ENCODE measurements at places on chromosomes 3 and 15. TPM values are rescaled to one million over a fixed set of nuclear protein-coding genes. Genes with fewer than 3 reads are reported as not detected.

Gene ADCY5
- total RNA-seq: not detected

Gene SV2B
- total RNA-seq: 0.26 TPM

Gene CHRNA3
- not detected for total RNA-seq

Gene PLA2G4F
- 10.2 TPM for total RNA-seq

Gene HEG1
- total RNA-seq: 2.0 TPM

Gene CLDN16
- 0.26 TPM for total RNA-seq

Gene RUBCN
- 9.2 TPM for total RNA-seq

Gene CCDC9B
- 12.1 TPM for total RNA-seq

Gene PYGO1
- total RNA-seq: 1.3 TPM

Gene GOLGA6L4
- 1.3 TPM for total RNA-seq

Gene CD86
- total RNA-seq: not detected

Gene TRAIP
- total RNA-seq: 0.79 TPM

Gene HES1
- total RNA-seq: 46.6 TPM

Gene PARP16
- total RNA-seq: 2.1 TPM

Gene ALPK3
- 0.26 TPM for total RNA-seq

Gene SKOR1
- total RNA-seq: under 0.01 TPM

Gene CHRNA7
- under 0.01 TPM for total RNA-seq

Gene NXPE3
- total RNA-seq: 3.9 TPM

Gene BHLHE40
- 42.9 TPM for total RNA-seq

Gene TMEM207
- total RNA-seq: not detected

Gene RPS17
- total RNA-seq: 3,166 TPM

Gene SLC28A2
- not detected for total RNA-seq

Gene UNC13C
- total RNA-seq: 0.64 TPM

Gene TGM5
- total RNA-seq: 1.8 TPM

Gene TERC
- total RNA-seq: 118 TPM

Gene DCLK3
- total RNA-seq: not detected

Gene AHSG
- not detected for total RNA-seq

Gene UTS2B
- not detected for total RNA-seq

Gene UACA
- total RNA-seq: 18.2 TPM

Gene ASB14
- total RNA-seq: not detected

Gene CD200
- total RNA-seq: 0.13 TPM

Gene CPEB1
- under 0.01 TPM for total RNA-seq

Gene CAND2
- 0.77 TPM for total RNA-seq

Gene ZNF80
- total RNA-seq: not detected

Gene HHLA2
- not detected for total RNA-seq

Gene FOXB1
- not detected for total RNA-seq

Gene KLF15
- total RNA-seq: 3.4 TPM

Gene PDCD6IP
- 95.4 TPM for total RNA-seq

Gene NUSAP1
- total RNA-seq: 3.7 TPM

Gene PPP2R3A
- 6.1 TPM for total RNA-seq

Gene PLAAT1
- 1.6 TPM for total RNA-seq

Gene SNAP23
- total RNA-seq: 58.2 TPM

Gene NAALADL2
- total RNA-seq: 1.1 TPM

Gene MAN2C1
- 102 TPM for total RNA-seq

Gene NOP10
- total RNA-seq: 168 TPM

Gene INO80
- total RNA-seq: 23.7 TPM

Gene PDZRN3
- total RNA-seq: 0.79 TPM
